ENCODE measurements at places on chromosomes 13 and 19.

GRCh38 chr13:30850204-30850866 lies 55.7 kb upstream of the MEDAG start:
- no peak for DNase-seq

- DNase-seq = no peak
Measured at GRCh38 chr19:40400559-40400958, 10.6 kb upstream of the HIPK4 start.

GRCh38 chr13:94309997-94310855 lies 169.3 kb downstream of the DCT start:
- no peak for DNase-seq

- DNase-seq = no peak
Measured at GRCh38 chr19:16365300-16365996, 40.8 kb downstream of the KLF2 start.

- no peak for DNase-seq
Measured at GRCh38 chr19:10828981-10829821, 6.8 kb downstream of the TMED1 start.

DNA sequence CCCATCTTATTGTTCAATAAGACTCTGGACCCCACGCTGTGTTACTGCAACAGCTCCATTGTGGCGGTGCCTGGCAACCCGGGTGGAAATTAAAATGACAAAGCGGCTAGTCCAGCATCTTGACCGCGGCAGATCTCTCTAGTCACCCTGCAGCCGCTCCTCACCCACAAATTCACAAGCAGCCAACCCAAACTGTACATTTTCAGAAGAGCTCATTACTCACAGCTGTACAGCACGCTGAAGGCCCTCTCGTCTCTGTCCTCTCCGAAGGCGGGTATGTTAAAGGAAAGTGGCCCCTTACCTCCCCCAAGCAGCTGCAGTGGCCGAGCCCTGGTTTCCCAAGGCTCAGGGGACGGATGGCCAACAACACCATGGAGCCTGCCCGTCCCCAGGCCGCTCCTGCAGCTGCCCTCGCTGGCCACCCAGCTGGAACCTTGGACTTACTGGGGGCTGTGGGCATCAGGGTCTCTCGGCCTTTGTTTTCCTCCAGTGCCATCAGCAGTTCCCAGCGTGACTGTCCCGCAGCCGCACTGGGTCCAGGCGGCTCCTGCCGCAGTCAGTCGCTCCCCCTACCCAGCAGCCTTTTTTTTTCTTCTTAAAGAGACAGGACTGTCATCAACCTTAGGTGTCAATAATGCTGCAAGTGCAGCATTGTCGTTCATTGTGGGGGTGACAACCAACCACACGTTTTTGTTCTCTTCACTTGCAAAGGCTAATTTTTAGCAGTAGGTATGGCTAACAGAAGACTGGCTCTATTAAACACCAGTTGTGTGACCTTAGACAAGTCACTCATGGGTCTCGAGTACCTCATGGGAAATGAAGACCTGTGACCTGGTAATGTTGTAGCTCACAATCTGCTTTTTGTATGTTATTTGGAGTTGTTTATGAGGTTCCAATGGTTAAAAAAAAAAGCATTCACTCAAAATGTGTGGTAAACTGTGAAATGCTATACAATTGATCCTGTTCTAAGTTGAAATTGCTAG lies at the start of gene SACS:
TSS of gene SACS (minus strand) at position 532 of the 983 bp plus-strand sequence. CDS start 22,463 bp downstream, outside the sequence.
- no peak for DNase-seq

GRCh38 chr19:44607917-44608316 lies 5.4 kb upstream of the IGSF23 start:
- DNase-seq = no peak

DNA sequence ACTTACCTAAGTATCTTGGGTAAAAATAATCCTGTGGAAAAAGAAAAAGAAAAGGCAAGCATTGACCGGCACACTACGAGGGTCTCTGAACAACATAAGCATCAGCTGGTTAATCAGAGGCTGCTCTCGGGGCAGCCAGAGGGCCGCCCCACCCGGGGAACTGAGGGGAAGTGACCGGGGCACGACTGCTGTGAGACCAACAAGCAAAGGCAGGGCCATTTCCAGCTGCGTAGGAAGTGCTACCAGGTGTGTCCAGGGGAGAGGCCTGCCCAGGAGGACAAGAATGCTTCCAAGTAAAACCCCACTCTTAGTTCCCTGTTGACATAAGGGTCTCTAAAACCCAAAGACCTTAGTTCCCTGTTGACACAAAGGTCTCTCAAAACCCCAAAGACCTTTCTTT lies 15.9 kb downstream of the GAS6 start:
- no peak for DNase-seq

- DNase-seq = no peak
Measured at GRCh38 chr19:23259961-23260360, 9.8 kb upstream of the ZNF724 start.

- no peak for DNase-seq
Measured at GRCh38 chr13:51761643-51762350, 42.2 kb downstream of the DHRS12 start.

Data from CD4-positive, alpha-beta T cell treated with Interleukin-12 subunit alpha and Interleukin-12 subunit beta, for 1 hour (primary cell).